ENCODE measurements at places on chromosomes 2 and 18. TPM values are rescaled to one million over a fixed set of nuclear protein-coding genes. Genes with fewer than 3 reads are reported as not detected.

ACSL3 gene
- total RNA-seq, result 65.7 TPM

POLR1B gene
- total RNA-seq, result 23.5 TPM

ADD2 gene
- total RNA-seq, result 1.3 TPM

CD207 gene
- 0.23 TPM for total RNA-seq

DNA sequence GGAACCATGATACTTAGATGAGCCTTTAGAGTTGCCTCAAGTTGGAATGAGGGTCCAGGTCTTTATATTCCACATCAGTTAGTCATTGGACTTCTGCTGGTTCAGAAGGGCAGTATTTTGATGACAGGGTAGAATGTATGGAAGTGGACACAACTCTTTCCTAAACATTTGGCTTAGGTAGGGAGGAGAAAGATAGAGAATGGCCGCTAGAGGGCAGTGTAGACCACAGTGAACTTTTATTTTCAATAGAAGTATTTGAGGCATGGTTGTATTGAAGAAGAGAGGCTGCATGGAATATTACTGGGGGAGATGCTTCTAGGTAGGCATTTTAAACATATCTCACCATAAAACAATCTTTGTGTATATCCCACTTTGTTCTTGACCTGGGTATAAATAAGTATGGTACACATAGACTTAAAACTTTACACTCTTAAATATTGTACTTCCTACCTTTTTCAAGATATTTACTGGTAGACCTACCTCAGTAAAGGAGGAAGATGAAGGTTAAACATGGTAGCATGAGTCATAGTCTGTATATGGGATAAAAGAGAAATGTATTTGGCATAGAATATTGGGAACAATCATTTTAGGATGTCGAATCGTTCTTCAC is 497.6 kb upstream of the FAM98A start:
- no peak for DNase-seq
- peaks cover 26% of the 10 kb centered on the region for H3K27me3 ChIP-seq
- H3K4me3 ChIP-seq, result no peak overlapping the region
- peaks cover 4% of the 10 kb centered on the region for H3K4me1 ChIP-seq
- H3K27ac ChIP-seq, result no peak overlapping the region

DNA sequence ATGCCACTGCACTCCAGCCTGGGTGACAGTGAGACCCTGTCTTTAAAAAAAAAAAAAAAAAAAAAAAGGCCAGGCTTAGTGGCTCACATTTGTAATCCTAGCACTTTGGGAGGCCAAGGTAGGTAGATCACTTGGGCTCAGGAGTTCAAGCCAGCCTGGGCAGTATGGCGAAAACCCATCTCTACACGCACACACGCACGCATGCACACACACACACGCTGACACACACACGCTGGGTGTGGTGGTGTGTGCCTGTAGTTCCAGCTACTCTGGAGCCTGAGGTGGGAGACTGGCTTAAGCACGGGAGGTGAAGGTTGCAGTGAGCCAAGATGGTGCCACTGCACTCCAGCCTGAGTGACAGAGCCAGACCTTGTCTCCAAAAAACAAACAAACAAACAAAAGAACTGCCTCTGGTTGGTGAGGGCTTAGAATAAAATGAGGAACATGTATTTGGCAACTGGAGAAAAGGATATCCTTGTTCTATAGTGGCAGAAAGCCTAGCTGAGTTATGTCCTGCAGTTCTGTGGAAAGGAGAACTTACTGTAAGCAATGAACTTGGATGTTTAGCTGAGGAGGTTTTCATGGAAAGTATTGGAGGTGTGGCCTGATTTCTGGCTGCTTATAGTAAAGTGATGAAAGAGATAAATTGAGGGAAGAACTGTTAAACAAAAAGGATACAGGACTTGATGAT is 34.0 kb downstream of the HAT1 start:
- peaks cover 28% of the 10 kb centered on the region for H3K4me1 ChIP-seq
- H3K27me3 ChIP-seq, result no peaks in the 10 kb centered on the region
- no peak overlapping the region for H3K4me3 ChIP-seq
- no peak for DNase-seq
- peaks cover 10% of the 10 kb centered on the region for H3K36me3 ChIP-seq
- peak overlapping the region; percentile 47 for H3K27ac ChIP-seq

DNA sequence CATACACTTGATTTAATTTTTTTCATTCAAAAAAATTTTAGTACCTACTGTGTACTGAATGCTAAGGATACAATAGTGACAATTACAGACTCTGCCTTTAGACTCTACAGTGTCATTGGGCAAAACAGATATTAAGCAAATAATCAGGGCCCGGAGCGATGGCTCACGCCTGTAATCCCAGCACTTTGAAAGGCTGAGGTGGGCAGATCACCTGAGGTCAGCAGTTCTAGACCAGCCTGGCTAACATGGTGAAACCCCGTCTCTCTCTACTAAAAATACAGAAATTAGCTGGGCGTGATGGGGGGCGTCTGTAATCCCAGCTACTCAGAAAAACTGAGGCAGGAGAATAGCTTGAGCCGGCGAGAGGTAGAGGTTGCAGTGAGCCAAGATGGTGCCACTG is 1.4 kb downstream of the UBXN2A start:
- no peak overlapping the region for H3K4me3 ChIP-seq
- peaks cover 8% of the 10 kb centered on the region for H3K27me3 ChIP-seq
- DNase-seq, result no peak
- peaks cover 26% of the 10 kb centered on the region for H3K4me1 ChIP-seq
- peaks cover 3% of the 10 kb centered on the region for H3K36me3 ChIP-seq

DNA sequence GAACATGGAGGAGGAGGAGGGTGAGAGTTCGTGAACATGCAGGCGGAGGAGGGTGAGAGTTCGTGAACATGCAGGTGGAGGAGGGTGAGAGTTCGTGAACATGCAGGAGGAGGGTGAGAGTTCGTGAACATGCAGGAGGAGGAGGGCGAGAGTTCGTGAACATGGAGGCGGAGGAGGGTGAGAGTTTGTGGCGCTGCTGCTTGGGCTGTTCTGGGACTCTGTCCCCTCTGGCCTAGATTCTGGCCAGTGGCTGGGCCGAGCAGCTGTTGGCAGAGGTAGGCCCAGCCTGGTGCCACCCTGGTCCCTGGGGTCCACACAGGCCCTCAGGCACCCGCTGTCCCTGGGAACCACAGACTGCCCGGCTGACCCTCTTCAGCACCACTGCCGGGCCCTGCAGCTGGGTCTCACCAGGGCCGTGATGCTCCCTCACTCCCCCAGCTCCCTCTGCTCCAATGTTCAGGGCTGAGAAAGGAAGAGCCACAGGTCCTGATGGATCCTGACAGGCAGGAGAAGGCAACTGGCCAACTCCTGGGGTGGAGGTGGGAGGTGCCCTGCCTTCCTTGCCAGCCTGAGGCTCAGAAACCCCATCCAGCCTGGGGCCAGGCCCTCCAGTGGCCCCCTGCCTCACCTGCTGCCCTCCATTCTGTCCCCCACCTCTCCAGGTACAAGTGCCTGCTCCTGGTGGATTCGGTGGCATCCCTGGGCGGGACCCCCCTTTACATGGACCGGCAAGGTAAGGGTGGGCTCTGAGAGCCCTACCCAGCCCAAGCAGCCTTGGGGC is 3.9 kb downstream of the AGXT start:
- no peaks in the 10 kb centered on the region for H3K4me1 ChIP-seq
- H3K27ac ChIP-seq, result no peak overlapping the region
- H3K4me3 ChIP-seq, result no peak overlapping the region

GRCh38 chr2:229582151-229582550 is 132.2 kb downstream of the DNER start:
- no peaks in the 10 kb centered on the region for H3K4me1 ChIP-seq
- H3K27ac ChIP-seq, result no peak overlapping the region
- H3K4me3 ChIP-seq, result no peak overlapping the region

DNA sequence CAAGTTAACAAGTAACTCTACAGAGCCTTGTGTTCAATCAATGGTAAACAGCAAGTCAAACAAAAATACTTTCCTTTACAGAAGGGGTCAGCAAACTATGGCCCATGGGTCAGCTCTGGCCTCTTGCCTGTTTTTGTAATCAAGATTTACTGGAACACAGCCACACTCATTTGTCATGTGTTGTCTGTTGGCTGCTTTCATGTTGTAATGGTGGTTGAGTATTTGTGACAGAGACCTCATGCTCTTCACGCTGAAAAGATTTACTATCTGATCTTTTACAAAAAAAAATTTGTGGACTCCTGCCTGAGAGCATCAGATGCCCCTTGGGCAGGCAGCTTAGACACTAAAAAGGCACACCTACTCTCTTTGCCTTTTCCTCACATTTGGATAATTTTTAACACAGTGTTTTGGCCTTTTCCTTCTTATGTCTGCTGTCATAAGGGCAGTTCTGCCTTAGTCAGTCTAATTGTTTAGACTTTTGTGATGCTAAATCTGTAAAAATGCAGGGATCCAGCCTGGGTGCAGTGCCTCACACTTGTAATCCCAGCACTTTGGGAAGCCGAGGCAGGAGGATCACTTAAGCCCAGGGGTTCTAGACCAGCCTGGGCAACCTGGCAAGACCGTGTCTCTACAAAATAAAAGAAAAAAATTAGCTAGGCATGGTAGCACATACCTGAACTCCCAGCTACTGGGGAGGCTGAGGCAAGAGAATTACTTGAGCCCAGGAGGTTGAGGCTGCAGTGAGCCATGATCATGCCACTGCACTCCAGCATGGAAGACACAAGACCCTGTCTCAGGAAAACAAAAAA is 18.3 kb downstream of the IL1B start:
- H3K4me1 ChIP-seq, result peaks cover 12% of the 10 kb centered on the region
- no peak overlapping the region for H3K27ac ChIP-seq
- no peaks in the 10 kb centered on the region for H3K36me3 ChIP-seq
- H3K27me3 ChIP-seq, result no peaks in the 10 kb centered on the region
- no peak for DNase-seq

GRCh38 chr2:106983305-106983704 is 97.3 kb upstream of the ST6GAL2 start:
- no peak overlapping the region for H3K27ac ChIP-seq
- no peak overlapping the region for H3K4me3 ChIP-seq
- DNase-seq, result no peak
- no peaks in the 10 kb centered on the region for H3K4me1 ChIP-seq
- no peaks in the 10 kb centered on the region for H3K36me3 ChIP-seq
- no peaks in the 10 kb centered on the region for H3K27me3 ChIP-seq

DNA sequence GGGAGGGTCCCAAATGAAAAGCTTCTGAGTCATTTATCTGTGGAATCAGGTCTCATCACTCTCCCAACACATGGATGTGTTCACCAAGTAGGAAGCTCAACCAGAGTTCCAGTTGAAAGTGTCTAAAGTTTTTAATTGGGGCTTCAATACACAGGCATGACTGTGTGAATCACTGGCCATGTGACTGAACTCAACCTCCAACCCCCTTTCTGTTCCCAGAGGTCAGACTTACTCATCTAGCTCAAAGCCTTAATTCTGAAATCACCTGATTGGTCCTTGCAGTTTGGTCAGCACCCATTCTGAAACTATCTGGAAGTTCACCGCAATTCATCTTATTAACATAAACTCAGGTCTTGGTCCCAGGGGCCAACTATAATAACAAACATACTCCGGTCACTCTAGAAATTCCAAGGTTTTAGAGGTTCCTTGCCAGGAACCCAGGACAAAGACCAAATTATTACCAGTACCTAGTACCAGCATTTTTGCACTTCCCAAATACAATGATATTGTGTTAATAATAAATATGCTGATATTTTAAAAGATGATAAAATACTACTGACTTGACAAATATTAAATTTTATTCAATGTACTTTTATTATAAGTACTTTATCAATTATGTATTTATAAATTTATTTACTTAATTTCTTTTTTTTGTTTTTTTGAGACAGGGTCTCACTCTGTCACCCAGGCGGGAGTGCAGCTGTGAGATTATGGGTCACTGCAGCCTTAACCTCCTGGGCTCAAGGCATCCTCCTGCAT is 10.7 kb upstream of the RBM45 start:
- no peak for DNase-seq
- no peaks in the 10 kb centered on the region for H3K36me3 ChIP-seq
- H3K27me3 ChIP-seq, result peaks cover 9% of the 10 kb centered on the region
- no peak overlapping the region for H3K27ac ChIP-seq

- no peaks in the 10 kb centered on the region for H3K27me3 ChIP-seq
- H3K4me1 ChIP-seq, result peaks cover 6% of the 10 kb centered on the region
Observed at GRCh38 chr2:217803653-217803960, 199.2 kb downstream of the TNS1 start.

DNA sequence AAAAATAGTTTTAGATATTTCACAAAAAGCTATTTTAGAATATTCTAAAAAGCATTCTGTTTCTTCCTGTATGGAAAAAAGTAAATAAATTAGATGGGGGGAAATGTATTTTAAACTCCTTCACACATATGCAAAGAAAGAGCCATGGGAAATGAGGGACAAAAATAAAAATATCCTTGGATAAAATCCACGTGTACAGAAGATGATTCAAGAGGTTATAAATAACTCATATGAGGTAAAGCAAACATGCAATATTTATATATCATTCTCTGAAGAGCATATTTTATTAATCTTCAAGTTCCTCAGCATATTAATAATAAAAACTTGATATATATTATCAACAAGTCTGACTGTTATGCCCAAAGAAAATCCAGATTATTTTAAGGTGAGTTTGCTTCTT is 8.8 kb upstream of the GFPT1 start:
- H3K4me1 ChIP-seq, result no peaks in the 10 kb centered on the region
- no peak overlapping the region for H3K4me3 ChIP-seq
- no peak for DNase-seq
- H3K36me3 ChIP-seq, result peaks cover 2% of the 10 kb centered on the region

- no peak for DNase-seq
- no peak overlapping the region for H3K27ac ChIP-seq
- no peak overlapping the region for H3K4me3 ChIP-seq
Observed at GRCh38 chr2:163407296-163407695, 328.5 kb downstream of the FIGN start.

DNA sequence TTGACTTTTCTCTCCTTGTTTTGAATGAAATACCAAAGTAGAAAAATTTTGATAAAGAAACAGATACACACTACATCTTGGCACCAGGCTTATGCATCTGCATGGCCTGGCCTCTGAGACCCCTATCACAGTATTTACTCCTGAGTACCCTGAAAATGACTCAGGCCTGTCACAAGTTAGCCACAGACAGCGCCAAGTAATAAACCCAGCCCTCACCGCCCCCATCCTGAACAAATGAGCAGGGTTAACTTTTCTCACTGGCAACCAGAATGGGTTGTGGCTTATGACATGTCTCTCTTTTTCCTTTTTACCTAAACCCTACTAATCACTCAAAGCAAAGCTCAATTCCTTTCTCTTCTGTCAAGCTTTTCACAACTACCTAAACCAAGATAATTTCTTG is 35.3 kb downstream of the SPRED2 start:
- peaks cover 5% of the 10 kb centered on the region for H3K27me3 ChIP-seq
- H3K36me3 ChIP-seq, result peaks cover 2% of the 10 kb centered on the region
- no peak overlapping the region for H3K27ac ChIP-seq
- DNase-seq, result no peak

- no peaks in the 10 kb centered on the region for H3K4me1 ChIP-seq
- no peak overlapping the region for H3K27ac ChIP-seq
Observed at GRCh38 chr18:77765468-77765867, 515.8 kb downstream of the GALR1 start.

GRCh38 chr2:158651358-158652057 is 143.6 kb upstream of the DAPL1 start:
- no peak overlapping the region for H3K27ac ChIP-seq
- H3K36me3 ChIP-seq, result peaks cover 2% of the 10 kb centered on the region
- H3K27me3 ChIP-seq, result no peaks in the 10 kb centered on the region
- no peak overlapping the region for H3K4me3 ChIP-seq

- H3K27ac ChIP-seq, result peak overlapping the region; percentile 82
- peak overlapping the region; percentile 25 for H3K4me3 ChIP-seq
- H3K27me3 ChIP-seq, result no peaks in the 10 kb centered on the region
- peaks cover 21% of the 10 kb centered on the region for H3K4me1 ChIP-seq
- no peak for DNase-seq
- H3K36me3 ChIP-seq, result no peaks in the 10 kb centered on the region
Observed at GRCh38 chr2:11160731-11161455, 5.6 kb downstream of the SLC66A3 start.

GRCh38 chr2:229419158-229419557 is 148.1 kb upstream of the PID1 start:
- H3K4me3 ChIP-seq, result no peak overlapping the region
- peaks cover 7% of the 10 kb centered on the region for H3K27me3 ChIP-seq
- H3K4me1 ChIP-seq, result no peaks in the 10 kb centered on the region

Measured in T-helper 17 cell (primary cell).